ENCODE measurements at places on chromosomes 2 and 18.

DNA sequence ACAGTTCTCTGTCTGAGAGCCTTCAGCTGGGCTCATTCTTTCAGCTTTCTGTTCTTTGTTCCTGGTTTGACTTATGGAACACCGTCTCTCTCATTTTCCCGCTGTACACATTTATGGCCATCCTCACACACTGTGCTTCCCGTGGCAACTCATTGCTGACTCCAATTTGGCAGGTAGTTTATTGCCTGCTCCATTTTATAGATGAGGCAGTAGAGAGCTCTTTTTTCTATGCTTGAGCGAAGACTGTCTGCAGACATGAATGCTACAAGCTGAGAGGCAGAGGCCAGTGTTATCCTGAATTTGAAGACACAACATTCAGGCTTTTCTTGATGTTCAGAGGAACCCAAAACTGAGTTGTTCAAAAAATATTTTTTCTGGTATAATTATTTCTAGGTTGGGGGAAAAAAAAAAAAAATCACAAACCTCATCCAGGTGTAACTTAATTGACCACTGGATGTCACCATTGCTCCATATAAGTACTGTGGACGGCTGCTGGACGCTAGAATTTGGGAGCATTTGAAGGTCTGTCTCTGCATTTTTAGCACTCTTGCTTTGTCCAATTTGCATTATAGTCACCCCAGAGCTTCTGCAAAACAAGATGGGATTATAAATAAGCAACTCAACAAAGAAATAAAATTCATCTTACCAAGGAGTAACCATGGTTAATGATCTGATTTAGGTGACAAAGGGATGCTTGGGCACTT, 83.5 kb downstream of the HRH4 start:
- no peak for DNase-seq

DNA sequence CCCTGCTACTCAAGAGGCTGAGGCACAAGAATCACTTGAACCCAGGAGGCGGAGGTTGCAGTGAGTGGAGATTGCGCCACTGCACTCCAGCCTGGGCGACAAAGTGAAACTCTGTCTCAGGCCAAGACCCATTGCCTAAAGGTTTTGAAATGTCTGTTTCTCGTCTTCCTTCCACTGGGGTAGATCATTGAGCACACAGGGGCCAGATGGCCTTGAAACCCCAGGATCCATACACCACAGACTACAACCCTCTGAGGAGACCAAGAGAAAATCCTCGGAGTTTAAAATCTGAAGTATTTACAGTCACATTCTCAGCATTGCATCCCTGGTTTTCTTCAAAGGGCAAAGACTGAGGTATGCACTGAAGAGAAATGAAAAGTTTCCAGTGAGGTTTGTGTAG, 7.1 kb upstream of the EPAS1 start:
- DNase-seq, result no peak

- DNase-seq, result no peak
Measured at GRCh38 chr18:34220081-34220815, 4.5 kb downstream of the NOL4 start.

DNA sequence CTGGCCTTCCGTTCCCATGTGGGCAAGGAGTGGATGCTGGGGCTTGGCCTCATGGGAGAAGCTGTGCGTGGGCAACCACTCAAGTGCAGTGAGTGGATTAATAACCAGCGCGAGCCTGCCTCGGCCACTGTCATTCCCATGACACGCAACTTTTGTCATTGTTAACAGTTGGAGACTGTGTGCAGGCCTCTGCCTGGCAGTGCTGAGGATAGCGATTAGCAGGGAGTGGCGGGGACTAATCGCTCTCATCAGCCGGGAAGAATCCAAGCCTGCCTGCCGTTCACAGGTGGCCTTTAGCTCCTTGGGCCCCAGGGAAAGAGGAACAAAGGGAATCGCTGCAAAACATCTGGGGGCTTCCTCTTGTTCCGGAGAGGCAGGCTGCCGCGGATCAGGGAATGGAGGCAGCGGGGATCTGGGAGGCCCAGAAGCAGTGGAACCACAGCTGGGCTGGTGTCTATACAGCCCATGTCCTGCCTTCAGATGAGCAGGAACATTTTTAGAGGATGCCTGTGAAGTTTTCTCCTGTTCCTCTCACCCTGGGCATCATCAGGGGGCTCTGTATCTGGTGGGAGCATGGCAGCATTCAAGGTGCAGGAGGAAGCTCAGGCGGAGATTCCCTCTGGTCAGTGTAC, 53.8 kb downstream of the CTIF start:
- no peak for DNase-seq

DNA sequence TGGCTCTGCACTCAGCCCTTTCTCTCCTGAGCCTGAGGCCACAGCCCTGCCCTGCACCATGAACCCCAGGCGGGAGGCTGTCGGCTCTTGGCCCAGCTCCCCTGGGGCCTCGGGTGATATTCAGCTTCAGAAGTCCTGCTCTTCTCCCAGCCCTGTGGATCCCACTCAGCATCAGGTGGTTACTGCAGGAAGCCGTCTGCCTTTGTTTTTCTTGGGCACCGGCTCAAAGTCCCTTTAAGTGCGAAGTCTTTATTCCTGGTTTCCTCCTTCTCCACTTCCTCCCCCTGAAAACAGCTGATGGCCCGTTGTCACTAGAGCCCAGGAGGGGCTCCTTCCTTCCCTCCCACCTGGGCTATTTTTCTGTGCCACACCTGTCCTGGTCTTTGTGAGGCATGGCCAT, 161.5 kb upstream of the BCL2L11 start:
- DNase-seq, result no peak

- no peak for DNase-seq
Measured at GRCh38 chr2:178025551-178026185, 46.9 kb downstream of the PDE11A start.

DNA sequence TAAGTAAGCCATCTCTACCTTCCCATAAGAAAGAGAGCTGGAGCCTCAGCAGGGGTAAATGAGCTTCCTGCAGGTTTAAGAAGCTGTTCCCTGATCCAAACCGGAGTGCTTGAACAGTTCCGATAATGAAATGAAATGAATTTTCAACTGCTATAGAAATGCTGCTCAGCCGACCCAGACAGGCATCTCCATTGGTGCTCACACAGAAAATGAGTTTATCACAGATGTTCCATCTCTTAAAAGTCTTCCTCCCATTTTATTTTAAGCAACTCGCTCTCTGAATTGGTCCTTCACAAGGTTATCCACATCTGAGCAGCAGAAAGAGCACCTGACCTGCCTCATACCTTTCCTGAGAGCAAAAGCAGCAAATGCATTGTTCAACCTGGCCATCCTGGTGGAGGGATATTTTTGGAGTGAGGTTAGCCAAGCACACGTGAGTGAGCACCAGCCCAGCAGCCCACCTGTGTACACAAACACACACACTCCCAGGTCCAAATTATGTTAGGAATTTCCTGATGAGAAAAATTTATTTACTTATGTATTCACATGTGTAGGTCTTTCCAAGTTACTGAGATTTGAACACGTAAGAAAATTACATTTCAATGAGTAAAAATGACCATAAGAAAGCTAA, 42.2 kb upstream of the CCDC68 start:
- no peak for DNase-seq

GRCh38 chr2:109395494-109396201, 218.1 kb downstream of the SEPTIN10 start:
- DNase-seq, result no peak

GRCh38 chr2:239206851-239207250, 194.0 kb downstream of the HDAC4 start:
- DNase-seq, result no peak

DNA sequence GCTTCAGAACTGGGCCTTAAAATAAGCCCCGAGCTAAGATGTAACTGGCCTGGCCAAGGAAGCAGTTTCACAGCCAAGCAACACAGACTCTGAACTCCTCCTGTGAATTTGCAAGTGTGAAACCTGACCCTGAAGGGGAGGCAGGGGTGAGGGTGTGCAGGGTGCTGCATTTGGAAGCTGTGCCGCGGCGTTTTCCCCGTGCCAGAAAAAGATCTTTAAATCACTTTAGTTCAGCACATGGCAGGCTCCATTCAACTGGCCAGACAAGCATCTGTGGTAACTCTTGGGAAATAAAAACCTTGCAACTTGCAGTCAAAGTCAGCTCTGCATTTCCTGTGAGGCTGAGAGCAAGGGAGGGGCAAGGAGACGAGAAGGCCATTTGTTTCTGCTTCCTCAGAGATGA, 209.3 kb upstream of the SOX11 start:
- DNase-seq, result no peak

GRCh38 chr2:105324732-105325131, 4.8 kb downstream of the TGFBRAP1 start:
- DNase-seq, result no peak

DNA sequence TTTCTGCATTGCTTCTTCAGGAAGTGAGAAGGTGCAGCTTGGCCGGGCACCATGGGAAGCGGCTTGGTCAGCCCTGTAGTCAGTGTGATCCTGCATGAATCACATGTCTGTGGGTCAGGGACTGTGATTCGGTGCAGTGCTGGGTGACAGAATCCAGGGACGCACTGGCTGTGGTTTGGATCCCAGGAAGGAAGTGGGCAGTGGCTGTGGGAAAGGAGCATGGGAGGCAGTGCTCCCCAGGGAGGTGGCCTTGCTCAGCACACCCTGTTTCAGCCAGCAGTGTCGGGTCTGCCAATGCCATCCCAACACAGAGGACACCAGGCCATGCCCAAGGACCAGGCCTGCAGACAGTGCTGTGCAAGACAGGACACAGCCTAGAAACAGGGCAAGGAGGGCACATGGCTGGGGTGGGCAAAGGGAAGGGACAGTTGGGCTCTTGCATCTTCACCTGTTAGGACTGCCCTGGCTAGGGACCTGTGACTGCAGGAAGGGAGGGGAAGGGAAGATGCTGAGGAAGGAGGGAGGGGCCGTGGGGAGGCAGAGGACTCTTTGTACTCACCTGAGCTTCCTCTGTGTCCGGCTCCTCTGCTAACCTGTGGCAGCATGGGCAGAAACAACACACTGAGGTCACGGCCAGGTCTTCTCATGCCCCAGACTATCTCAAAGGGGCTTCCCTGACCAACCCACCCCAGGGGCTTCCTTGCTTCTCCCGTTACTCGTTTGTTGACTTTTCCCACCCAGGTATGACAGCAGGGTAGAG, 37.2 kb upstream of the DNMT3A start:
- no peak for DNase-seq

DNA sequence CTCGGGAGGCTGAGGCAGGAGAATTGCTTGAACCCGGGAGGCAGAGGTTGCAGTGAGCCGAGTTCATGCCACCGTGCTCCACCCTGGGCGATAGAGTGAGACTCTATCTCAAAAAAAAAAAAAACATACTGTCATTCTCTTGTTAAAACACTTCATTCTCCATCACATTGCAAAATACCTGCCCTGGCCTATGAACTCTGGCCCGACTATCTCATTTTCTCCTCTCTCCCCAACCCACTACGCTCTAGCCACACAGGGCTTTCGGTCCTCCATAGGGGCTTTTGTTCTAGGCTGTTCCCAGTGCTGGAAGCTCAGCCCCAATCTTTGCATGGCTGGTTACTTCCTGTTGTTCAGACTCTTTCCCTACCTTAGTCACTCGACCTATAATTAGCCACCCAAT, 10.3 kb downstream of the CEP76 start:
- no peak for DNase-seq
